ENCODE measurements at places on chromosomes 12 and 14.

DNA sequence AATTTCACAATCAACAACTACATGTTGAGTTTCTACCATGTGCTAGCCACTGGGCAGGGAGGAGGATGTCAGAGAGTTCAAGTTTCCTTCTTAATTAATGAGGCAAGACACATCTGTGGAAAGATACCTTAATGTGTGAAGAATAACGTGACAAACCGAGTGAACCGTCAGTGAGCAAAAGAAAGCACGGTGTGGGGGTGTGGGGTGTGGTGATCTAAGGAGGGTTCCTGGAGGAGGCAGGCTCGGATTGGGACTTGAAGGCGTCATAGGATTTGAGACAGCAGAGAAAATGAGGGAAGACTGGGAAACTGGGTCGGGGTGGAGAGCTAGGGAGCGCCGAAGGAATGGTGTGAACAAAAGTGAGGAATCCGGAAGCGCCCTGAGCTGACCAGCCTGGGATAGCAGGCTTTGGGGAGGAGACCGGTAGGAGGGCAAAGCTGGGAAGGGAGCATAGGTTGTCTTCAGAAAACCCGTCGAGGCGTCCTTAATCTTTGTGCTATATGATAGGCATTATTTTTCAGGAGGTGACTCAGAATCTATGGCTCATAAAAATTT is 22.3 kb downstream of the GALNT8 start:
- no peak for DNase-seq

DNA sequence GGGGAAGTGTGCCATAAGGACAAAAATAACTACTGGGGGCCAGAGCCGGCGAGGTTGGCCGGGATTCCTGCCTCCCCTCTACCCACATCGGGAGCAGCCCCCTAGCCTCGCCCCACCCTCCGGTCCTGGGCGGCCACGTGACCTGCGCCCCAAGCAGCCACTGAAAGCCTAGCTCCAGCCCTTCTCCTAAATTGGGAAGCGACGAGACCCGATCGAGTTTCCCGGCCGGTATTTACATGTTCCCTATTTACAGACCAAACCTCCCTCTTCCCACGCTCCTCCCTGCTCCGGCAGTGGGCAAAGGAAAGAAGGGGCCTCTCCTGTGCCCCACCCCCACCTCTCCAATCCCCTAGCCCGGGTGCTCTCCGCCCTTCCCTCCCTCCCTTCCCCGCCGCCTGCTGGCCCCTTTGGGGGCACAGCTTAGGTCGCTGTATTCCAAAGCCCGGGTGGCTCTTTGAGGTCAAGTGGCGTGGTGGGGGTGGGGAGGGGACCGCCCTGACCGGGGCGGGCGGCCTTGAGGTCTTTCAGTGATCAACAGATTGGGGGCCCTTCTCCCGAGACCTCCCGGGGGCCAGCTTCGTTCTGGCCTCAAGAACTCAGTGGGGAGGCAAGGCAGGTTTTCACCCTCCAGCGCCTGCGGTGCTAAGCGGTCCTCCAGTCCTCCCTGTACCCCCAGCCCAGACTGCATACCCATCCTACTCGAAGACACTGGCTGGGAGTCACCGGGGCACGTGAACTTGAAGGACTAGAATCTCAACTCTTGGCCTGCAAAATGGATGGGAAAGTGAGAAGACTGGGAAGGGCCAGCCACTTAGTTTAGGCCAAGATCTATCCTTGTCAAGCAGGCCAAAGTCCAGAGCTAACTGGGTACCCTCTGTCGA is 6.3 kb upstream of the CTDSP2 start:
- DNase-seq, result no peak

DNA sequence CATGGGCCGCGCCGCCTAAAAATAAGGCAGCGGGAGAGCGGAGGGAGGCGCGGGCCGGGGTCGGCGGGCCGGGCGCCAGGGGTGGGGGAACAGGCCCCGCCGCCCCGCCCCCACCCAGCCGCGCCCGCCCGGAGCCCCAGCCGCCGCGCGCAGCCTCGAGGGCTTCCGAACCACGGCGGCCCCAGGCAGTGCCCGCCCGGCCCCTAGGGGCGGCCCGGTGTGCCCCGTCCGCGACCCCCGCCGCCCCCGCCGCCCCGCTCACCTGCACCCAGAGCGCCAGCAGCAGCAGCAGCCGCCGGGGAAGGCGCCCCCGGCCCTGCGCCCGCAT is 519 bp downstream of the JAG2 start:
- DNase-seq, result no peak

DNA sequence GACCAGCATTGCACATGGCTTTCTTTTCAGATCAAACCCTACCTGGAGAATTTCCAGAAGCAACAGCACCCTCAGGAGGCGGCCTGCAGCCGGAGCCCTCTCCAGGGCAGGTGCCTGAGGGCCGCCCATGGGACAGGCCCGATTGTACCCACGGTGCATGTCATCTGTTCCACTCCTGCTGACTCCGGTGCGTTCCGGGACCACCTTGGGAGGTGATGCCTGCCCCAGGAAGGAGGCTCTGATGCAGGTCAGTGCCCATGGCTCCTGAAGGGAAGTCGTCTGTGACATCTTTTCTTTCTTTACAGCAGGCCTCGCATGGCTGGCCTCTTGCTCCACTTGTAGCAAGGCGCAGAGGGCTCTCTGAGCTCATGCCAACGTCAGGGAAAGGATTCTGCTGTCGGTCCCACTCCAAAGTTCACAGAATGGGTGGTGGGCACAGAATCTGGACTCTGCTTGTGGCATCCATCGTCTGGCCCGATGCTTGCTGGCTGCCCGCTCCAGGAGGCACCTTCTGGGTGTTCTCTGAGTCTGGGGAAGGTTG is 160.7 kb upstream of the RTL1 start:
- no peak for DNase-seq

GRCh38 chr12:43206396-43206795 is 345.6 kb downstream of the ADAMTS20 start:
- no peak for DNase-seq

GRCh38 chr12:69210661-69211060 is 28.7 kb upstream of the CPSF6 start:
- no peak for DNase-seq

DNA sequence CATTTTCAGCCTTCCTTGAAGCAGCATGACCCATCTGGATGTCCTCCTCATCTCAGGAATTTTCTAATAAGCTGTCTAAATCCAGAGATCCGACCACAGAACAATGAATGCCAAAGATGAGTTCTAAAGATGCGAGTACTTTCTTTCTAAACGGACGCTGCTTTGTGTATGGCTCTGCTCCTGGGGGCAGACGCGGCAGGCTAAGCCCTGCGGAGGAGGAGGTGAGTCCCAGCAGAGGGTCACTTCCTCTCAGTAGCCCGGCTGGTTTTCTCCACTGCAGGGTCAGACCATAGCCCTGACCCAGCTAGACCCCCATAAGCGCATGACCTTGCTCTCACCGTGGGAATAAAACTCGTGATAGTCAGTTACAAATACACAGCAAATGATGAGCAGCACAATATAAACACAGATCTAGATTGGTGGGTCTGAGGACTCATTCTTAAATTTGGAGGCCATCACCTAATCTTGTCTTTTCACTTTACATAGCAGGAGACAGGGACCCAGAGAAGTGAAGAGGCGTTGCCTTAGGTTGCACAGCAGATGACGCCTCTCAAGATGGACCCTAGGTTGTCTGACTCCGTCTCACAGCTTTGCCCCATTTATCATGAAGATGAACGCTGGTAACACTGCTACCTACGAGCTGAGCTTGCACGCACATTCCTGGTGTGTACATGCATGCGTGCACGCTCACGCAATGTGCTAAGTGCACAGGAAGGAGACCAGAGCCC is 16.6 kb downstream of the SSH1 start:
- DNase-seq, result no peak

DNA sequence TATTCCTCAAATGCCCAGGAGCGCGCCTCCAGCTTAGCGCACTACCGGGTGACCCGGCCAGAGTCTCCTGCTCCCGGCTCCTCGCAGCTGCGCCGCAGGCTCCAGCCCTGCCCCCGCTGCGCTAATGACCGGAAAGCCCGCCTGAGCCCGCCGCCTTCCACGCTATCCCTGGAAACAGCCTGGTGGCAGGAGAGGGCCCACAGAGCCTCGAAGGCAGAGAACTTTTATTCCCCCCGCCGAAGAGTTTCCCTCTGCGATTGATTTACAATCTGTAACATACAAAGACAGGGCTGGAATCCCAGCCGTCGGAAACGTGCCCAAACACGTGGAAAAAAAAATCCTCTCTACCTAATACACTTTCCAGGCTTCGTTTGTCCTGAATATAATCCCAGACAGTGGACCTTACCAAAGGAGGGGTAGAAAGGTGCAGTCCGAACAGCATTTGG is 1.5 kb downstream of the COL2A1 start:
- DNase-seq, result no peak

GRCh38 chr14:99427632-99428300 is 52.9 kb downstream of the SETD3 start:
- DNase-seq, result no peak

- DNase-seq, result no peak
Observed at GRCh38 chr12:2137711-2138110, 84.9 kb downstream of the CACNA1C start.

DNA sequence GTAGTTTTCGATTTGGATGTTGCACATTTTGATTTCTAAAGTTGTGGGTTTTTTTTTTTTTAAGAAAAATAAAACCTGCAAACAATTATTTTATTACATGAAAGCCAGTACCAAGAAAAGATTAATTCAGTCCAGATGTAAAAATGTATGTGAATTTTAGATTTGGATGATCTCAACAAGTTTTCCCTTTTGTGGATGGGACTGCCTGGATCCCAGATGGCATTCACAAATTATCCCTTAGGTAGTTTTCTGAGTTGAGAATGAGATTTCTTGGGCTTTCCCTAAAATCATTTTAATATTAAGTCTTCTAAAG is 2.8 kb downstream of the FRMD6 start:
- no peak for DNase-seq
